ENCODE measurements at places on chromosomes 3 and 15. TPM values are rescaled to one million over a fixed set of nuclear protein-coding genes. Genes with fewer than 3 reads are reported as not detected.

DNA sequence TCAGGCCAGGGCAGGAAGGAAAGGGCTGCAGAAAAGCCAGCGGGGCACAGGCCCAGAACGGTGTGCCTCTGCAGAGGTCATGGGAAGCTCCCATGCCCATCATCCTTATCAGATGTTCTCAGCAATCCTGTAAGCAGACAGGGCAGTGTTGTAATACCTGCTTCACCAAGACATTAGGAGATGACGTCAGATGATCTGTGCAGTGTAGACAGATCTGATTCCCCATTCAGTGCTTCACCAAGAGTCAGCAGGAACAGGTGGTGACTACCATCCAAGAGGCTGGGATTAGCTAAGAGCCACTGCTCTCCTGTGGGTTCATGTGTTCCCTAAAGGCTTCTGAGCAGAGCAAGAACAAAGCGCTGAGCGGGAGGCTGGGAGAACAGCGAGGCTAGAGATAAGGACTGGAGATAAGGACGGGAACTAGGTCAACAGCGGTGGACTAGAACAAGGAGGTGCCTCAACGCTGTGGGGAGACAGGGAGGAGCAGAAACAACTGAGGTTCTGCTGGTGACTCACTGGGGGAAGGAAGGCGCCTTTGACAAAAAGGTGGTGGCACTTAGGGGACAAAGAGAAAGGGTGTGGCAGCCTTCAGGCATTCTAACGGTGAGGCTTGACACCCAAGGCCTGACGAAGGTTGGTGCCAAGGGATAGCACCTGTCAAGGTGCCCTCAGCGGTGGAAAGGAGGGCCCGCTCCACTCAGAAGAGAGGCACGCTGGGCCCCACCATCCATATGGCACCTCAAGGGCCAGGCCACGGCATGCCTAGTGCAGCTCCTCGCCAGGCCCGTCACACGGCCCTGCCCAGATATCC is 28.4 kb downstream of the CCDC12 start:
- DNase-seq, result no peak

GRCh38 chr3:143389388-143389787 is 269.8 kb downstream of the CHST2 start:
- no peak for DNase-seq

DNA sequence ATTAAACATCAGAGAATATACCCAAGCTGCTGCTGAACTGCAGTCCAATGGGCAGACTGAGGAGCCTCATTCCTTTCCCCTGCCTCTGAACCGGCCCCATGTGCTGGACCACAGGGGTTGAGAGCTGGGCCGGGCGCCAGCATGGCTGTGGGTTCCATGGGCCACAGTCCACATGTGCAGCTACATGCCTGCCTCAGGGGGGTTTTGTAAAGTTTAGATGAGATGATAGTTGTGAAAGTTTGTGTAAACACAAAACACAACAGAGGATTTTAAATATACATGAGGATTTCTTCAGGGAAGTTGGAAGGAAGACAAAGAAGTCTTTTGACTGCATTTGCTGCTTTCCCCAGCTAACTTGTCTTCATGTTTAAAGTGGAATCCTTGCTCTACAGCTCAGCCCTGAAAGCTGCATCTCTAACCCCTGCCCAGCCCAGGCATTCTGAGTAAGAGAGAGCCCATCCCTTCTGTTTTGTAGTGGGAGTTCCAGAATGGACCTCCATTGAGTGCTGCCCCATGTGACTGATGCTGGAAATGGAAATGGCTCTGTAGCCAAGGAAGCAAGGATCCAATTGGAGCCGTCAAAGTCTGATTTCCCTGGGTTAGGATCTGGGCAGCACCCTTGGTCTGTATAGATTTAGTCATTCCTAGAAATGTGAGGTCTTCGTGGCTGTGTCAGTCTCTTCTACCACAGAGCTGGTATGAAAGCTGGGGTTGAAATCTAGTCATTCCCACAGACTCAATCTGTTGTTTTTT is 17.5 kb downstream of the SLC12A8 start:
- DNase-seq, result no peak

DNA sequence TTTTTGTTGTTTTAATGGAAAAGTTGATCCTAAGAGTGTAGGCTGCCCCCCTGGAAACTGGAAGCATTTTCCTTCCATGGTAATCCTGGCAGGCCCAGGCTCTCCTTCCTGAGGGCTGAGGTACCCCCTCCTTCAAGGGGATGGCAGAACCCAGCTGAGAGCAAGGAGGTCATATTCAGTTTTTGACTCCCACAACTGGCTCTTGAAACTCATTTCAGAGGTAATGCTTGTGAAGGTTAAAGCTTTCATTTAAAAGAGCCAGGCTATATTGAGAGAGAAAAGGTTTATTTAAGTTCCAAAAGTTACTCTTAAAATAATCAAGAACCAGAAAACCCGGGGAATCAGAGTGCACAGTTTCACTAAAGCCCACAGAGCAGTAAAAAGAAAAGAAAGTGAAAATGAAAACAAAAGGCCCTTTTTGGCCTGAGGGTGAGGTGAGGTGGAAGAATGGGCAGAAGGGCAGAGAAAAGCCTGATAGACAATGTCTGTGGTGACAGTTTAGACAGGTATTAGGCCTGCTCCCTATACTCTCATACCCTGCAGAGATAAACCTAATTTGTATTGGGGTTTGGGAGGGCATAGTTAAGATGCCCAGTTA is 47.0 kb upstream of the RBP1 start:
- no peak for DNase-seq

DNA sequence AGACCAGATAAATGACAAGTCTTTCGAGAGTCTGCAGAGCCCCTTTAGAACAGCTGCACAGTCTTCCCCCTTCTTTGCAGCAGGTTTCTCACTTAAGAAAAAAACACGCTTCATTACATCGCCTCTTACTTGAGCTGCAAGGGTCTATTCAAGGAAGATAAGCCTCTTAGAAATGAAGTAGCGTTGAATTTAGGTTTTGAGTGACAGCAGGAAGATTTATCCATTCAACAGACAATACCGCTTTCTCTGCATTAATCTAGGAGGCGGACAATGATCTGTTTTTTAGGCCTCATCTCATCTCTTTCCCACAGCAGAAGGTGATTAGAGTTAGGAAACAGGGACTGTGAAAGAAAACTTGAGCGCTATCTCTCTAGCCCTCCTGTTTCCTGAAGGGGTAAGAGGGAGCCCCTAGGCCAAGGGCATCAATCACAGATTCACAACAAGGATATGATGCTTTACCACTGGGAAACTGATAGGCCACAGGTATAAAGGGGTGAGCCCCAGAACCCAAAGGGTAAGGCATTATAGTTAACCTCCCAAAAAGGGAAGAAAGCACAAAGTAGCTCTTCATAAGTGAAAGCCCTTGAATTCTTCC is 84.3 kb downstream of the MECOM start:
- no peak for DNase-seq

DNA sequence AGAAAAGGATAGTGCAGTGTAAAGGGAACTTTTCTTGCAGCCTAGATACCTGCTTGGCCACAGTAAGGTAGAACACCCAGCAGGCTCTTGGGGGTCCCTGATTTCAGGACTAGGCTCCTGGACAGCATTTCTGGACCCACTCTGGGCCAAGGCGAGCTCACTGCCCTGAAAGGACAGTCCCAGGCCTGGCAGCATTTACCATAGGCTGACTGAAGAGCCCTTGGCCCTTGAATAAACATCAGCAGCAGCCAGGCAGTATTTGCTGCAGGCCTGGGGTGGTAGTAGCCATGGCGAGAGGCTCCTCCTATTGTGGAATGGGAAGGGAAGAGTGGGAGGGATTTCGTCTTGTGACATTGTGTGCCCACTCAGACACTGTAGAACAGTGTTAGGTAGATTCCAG is 529.2 kb downstream of the TUSC7 start:
- no peak for DNase-seq

LYSMD4 gene
- polyA plus RNA-seq, result 3.1 TPM

HAUS2 gene
- polyA plus RNA-seq, result 18.7 TPM

All from naive B cell (primary cell).